Globus pallidus (tissue), 1 donor: ENCODE measurements at places on chromosomes 7 and 10.

DNA sequence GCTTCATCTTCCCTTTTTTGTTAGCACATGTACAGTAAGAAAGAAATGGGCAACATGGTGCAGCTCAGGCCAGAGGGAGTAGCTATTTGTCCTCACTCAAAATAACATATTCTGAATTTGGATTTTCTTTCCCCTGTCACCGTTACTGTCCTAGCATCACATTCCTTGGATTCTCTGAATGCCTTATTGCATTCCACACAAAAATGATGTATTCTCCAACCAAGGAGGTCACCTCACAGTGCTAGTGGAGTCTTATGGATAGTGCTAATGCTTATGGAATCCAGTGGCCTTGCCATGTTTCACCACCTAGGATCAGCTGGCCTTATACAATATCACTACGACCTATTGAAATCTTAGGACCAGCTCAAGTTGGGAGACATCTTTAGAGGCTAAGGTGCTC is 7.2 kb downstream of the PRSS58 start:
- no peak for DNase-seq

- DNase-seq: no peak
Measured at GRCh38 chr7:37180828-37181549, 267.7 kb downstream of the ELMO1 start.

DNA sequence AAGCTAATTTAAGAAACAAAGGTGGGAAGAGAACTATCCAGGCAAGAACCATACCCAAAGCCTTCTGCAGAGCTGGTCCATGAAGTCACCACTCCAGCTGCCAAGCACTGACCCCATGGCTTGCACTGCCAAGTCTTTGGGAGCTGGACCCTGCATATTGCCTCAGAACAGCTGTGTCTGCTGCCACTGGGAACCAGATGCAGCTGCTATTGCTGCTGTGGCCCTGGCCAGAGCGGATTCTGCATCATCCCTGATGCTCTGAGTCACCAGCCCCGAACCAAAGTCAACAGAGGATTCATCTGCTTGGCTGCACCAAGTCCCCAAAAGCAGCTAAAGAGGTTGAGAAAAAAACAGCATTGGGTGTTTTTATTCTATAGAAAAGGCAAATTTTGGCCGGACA is 39.2 kb upstream of the GSAP start:
- DNase-seq: peak; percentile 83

- DNase-seq: no peak
Measured at GRCh38 chr10:97539523-97540200, 32.9 kb upstream of the ANKRD2 start.

GRCh38 chr7:55472928-55473725 is 99.2 kb downstream of the VOPP1 start:
- no peak for DNase-seq

GRCh38 chr7:15490291-15490690 is 71.5 kb downstream of the AGMO start:
- DNase-seq: no peak

DNA sequence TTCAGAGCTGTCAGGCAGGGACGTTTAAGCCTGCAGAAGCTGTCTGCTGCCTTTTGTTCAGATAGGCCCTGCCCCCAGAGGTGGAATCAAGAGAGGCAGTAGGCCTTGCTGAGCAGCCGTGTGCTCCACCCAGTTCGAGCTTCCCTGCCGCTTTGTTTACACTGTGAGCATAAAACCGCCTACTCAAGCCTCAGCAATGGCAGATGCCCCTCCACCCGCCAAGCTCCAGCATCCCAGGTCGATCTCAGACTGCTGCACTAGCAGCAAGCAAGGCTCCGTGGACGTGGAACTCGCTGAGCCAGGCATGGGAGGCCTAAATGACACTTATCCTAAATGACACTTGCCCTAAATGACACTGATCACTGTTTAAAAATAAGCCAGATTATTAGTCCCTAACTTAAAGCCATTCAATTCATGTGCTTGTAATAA is 6.8 kb upstream of the ASB15 start:
- DNase-seq: no peak

GRCh38 chr7:154767142-154767541 is 235.8 kb downstream of the PAXIP1 start:
- no peak for DNase-seq
